ENCODE measurements at places on chromosomes 5 and 9. TPM values are rescaled to one million over a fixed set of nuclear protein-coding genes. Genes with fewer than 3 reads are reported as not detected.

- DNase-seq: no peak
- H3K4me3 ChIP-seq: no peak overlapping the region
- H3K36me3 ChIP-seq: no peaks in the 10 kb centered on the region
- no peaks in the 10 kb centered on the region for H3K27me3 ChIP-seq
- no peak overlapping the region for H3K27ac ChIP-seq
These were observed 43.0 kb upstream of the GNE start for GRCh38 chr9:36301227-36301626.

DNA sequence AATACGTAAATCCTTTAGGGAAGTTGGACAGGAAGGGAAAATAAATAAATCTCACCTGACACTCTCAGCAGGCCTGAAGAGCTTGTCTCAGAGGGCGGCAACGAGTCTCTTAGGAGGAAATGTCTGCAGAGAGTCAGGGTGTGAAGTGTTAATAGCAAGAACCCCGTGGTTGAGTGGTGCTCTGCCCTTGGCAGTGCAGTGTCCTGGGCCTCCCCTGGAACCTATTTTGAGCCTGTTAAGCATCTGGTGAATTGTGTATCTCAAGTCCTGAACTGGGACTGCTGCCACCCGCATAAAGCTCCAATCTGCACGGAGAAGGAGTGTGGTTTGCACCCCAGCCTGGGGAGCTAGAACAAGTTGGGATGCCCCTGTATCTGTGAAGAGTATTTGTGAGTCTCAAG, 211.8 kb downstream of the GOLPH3 start:
- H3K4me3 ChIP-seq: no peak overlapping the region
- H3K27me3 ChIP-seq: no peaks in the 10 kb centered on the region
- no peak for DNase-seq

Gene KIF24
- polyA plus RNA-seq: 1.0 TPM

GRCh38 chr5:124417196-124417595, 329.2 kb downstream of the ZNF608 start:
- H3K36me3 ChIP-seq: peaks cover 3% of the 10 kb centered on the region
- no peaks in the 10 kb centered on the region for H3K27me3 ChIP-seq
- H3K4me3 ChIP-seq: no peak overlapping the region
- no peaks in the 10 kb centered on the region for H3K4me1 ChIP-seq
- H3K27ac ChIP-seq: no peak overlapping the region
- no peak for DNase-seq
